Kidney glomerular epithelial cell (primary cell): ENCODE measurements at places on chromosomes 11 and 22.
A peak's percentile ranks its signal among the peaks of the same experiment; 100 is the strongest.

DNA sequence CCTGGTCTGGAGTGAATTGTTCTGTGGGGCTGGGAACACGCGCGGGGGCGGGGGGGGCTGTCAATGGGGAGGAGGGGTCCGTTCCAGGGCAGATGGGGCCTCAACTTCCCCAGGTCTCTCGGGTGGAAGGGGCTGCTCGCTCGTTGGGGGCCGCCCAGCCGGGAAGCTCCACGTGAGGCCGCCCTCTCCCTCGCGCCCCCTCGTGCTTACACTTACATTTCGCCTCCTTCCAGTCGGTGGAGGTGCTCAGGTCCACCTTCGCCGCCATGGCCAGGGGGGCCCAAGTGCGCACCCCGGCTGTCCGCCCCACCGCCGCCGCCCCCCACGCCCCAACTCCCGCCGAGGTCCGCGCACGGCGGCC is 452 bp downstream of the MACROD1 start:
- no peak for DNase-seq

- no peak for DNase-seq
Measured at GRCh38 chr11:71255323-71255722, 2.9 kb upstream of the SHANK2 start.

DNA sequence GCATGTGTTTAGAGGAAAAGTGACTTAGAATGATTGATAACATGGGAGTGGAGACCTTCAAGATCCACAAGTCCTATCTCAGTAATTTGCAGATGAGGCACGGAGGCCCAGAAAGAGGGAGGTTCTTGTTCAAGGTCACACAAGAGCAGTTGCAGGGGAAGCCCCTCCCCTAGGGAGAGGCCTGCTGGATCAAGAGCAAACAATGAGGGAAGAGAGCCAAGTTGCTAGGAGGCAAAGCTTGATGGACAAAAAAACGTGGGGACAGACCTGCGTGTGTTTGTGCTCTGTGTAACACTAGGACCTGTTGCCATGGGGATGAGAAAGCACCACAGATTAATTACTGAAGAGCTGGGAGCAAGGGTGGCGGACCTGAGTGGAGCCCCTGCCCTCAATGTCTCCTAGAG is 6.4 kb upstream of the MFRP start:
- no peak for DNase-seq

GRCh38 chr11:130383344-130384211 is 44.8 kb downstream of the ADAMTS8 start:
- peak; percentile 100 for DNase-seq

DNA sequence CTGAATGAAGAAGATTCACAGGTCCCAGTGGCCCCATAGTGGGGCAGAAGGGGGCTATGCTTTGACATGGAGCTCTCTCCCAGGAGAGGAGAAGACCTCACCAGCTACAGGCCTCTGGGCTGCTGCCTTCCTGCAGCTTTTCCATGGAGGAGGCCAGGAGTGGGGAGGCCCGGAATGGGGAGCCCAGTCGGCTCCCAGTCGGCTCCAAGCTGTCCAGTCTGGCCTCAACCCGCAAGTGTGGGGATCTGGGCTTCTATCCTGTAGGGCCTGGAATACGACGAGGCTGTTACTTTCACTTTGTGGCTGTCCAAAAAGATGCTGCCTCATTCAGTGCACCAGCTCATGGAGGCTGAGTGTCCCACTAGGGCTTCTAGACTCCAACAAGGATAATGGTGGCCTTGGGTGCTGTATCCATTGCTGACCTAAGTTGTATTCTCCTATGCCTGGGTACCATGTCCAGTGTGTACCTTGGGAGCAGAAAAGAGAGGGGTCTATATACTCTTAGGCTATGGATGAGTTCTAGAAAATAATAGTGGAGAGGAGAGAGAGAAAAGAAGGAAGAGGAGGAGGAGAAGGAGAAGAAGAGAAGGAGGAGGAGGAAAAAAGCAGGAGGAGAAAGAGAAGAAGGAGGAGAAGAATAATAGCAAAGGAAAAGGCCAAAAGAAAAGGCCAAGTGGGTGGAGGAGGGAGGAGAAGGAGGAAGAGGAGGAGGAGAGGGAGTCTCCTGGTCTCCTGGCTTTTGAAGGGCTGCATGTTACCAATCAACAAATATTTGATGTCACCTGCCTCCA is 1.1 kb downstream of the MYO18B start:
- DNase-seq, result no peak
